ENCODE measurements at places on chromosomes 3 and 15.

- no peak for DNase-seq
These were observed 1.9 kb upstream of the RAB43 start for GRCh38 chr3:129123314-129124060.

DNA sequence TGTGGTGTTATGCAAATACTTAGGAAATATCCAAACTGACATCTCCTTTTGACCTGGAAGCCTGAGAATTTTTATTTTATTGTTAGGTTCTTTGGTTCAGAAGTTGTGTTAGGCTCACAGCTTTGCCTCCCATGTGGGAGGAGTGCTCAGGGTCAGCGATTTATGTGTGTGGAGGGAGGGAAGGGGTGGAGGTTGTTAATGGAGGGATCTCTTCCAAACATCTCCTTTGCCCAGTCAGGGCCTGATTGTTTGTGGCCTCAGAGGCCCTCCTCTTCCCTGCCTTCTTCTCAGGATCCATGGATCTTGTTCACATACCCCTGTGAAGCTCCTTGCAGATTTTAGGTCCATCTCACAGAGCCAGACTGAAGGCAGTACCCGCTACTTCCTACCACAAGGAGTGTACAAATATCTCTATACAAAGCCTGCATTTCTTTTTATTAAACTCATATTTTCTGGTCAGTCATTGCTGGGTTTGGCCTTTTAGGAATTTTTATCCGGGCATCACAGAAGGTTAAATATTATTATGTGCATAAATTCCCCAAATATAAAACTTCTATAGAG, 40.3 kb downstream of the BBX start:
- no peak for DNase-seq

GRCh38 chr15:76200641-76201105, 110.6 kb downstream of the ETFA start:
- DNase-seq = no peak

- no peak for DNase-seq
These were observed 18.2 kb upstream of the ZBTB20 start for GRCh38 chr3:115165266-115165665.

DNA sequence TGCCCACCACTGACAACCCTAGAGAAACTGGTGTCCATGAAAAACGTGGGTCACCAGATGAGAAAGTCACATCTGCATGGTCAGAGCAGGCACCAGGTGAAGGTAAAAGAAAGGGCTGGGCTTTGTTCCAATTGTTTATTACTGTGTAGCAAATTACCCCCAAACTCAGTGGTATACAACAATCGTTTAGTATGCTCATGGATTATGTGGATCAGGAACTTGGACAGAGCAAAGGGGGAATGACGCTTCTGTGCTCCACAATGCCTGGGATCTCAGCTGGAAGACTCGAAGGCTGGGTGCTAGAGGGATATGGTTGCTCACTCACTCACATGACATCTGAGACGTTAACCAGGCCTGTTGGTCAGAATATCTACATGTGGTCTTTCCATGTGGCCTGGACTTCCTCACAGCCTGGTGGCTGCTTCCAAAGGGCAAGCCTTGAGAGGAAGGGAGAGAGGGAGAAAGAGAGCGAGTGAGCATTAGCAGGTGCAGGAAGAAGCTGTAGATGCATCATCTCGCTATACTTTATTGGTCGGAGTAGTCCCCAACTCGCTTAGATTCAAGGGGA, 44.9 kb downstream of the LPP start:
- no peak for DNase-seq

DNA sequence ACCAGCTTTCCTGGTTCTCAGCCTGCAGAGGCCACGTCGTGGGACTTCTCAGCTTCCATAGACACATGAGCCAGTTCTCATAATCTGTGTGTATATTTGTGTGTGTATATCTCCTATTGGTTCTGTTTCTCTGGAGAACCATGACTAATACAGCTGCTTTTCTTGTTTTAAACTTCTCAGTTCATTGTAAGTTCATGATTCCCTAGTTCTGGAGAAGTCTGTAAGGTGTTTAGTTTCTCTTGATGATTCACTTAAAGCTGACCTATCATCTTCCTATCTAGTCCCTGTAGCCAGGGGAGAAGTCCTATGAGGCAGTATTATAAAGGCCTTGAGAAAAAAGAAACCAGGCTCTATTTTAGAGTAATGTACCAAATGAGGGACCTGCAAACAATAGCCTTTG, 147.7 kb downstream of the RYR3 start:
- no peak for DNase-seq

- no peak for DNase-seq
These were observed 2.6 kb downstream of the CYP19A1 start for GRCh38 chr15:51335538-51336410.

DNA sequence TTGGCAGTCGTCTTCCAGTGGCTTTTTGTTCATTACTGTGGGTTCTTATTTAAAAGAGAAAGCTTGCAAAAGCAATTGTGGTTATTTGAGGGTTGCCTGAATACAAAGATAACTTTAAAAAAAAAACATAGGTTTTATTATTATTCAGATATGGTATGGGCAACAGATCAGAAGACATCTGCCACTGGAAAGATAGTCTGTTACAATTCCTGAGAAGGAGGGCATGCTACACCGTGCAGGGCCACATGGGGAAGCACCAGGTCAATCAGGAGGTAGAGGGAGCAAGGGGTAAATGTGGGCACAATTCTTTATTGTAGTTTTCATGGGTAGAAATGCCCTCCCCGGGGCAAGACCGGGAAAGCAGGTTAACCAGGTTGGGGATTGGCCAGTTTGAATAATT, 46.5 kb downstream of the BBS4 start:
- no peak for DNase-seq

DNA sequence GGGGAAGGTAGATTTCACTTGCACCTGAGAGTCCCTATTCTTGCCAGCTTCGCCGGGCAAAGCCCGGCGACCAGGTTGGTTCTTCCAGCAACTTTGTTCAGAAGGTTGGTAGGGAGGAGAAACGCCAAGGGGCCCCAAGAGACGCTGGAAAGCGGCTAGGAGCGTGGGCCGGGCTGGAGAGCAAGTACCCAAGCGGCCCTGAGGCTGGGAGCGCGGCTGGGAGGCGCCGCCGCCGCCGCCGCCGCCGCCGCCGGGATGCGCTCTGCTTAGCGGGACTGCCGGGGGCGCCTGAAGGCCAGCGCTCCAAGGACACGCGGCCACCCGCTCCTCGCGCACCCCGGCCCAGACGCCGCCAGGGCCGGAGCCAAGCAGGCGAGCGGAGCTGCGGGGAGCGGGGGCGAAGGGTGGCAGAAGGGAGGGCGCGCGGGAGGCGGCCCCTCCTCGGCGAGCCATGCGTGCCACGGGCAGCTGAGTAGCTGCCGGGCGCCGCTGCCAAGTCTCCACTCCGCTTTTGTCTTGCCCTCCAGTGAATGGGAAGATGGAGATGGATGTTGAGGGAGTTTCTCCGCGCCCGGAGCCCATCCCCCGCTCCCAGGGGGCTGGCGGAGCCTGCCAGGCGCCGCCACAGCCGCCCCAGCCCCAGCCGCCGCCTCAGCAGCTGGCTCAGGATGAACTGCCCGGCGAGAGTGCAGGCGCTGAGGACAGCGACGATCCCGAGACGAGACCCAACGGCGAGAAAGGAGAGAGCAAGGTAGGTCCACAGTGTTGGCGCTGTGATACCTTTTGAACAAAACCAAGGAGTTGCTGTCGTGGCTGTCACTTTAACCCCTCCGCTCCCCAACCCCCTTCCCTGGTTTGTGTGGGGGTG, 227.4 kb upstream of the AZI2 start:
- no peak for DNase-seq

- no peak for DNase-seq
These were observed 67.7 kb upstream of the ATP11B start for GRCh38 chr3:182725372-182726251.

- DNase-seq = no peak
These were observed 25.2 kb upstream of the RHCG start for GRCh38 chr15:89521605-89522004.

DNA sequence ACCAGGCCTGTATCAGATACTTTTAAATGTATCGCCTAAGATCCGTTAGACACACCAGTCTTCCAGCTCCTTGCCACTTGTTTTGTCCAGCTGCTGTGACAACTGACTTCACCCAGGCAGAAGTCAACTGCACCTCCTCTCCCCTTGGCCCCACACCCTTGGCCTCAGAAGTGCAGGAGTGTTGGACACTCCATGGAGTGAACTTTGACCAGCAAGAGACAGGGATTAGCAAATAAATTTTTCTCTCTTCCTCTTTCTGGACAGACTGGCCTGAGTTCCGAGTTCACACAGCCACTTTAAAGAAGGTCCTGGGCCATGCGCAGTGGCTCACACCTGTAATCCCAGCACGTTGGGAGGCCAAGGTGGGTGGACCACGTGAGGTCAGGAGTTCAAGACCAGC, 2.9 kb upstream of the CLN6 start:
- no peak for DNase-seq

DNA sequence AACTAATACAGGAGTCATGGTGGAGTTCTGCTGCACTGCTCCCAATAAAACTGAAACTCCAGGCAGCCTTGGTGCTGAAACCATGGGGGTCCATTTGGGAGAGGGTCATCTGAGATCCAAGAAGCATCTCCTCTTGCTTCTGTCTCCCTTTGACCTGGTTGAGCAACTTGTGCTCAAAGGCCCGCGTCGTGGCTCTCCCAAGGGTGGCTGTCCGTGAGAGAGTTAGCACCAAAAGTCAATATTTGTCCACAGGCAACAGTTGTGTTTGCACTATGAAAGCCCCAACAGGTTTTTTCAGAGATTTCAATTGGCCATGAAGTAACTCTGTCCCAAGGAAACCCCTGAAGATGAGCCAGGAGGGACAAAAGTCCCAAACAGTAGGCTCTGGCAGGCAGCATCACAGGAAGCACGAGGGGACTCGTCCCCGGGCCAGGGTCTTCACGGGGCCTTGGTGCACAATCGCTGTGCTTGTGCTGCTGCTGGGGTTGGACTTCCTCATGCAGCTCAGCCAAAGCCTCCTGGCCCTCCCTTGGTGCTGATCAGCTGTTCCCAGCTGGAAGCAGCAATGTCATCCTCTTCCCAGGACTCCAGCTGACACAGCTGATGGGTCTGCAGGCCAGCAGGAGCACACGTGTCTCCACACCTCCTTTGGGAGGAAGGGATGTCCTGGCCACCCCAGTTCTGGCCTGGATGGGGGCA, 39.4 kb upstream of the WNT5A start:
- DNase-seq = no peak

GRCh38 chr3:114799816-114800215, 347.3 kb downstream of the ZBTB20 start:
- DNase-seq = no peak

- no peak for DNase-seq
These were observed 10.7 kb downstream of the STT3B start for GRCh38 chr3:31543375-31543774.

- no peak for DNase-seq
These were observed 285.0 kb downstream of the SQOR start for GRCh38 chr15:45919806-45920205.

DNA sequence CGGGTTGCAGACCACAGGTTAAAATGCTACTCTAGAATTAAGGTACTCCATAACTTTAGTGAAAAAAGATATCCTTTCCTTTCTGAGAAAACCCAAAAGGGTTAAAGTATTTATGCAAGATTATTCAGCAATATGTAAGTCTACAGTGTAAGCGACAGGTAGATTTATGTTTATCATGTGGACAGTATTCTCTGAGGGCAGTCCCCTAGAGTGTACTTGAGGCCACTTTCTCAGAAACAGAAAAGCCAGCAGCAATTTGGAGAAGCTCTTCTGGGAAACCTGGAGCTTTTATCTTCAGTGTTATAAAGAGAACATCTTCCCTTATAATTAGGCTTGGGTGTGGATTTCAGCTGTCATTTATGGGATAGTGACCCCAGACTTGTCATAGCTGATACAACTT, 8.9 kb downstream of the ST3GAL6 start:
- no peak for DNase-seq

DNA sequence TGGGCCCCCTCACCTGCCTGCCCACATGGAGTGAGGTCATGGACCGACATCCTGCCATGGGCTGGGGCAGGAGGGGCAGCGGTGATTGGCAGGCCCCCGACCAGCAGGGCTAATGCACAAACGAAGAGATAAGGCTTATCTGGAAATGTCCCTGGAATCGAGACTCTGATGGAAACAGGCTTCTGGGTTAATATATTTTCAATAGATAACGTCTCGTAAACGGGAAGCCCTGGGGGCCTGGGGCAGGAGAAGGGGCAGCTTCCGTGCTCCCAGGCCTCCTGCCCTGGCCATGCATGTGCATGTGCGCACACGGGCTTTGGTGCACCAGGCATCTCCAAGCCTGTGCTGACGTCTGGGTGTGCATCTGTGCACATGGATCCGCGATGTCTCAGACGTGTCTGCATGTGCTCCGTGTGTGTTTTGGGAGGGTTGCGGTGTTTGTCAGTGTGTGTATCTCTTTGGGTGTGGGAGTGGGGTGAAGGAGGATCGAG, 55.1 kb downstream of the DNAJB8 start:
- no peak for DNase-seq

DNA sequence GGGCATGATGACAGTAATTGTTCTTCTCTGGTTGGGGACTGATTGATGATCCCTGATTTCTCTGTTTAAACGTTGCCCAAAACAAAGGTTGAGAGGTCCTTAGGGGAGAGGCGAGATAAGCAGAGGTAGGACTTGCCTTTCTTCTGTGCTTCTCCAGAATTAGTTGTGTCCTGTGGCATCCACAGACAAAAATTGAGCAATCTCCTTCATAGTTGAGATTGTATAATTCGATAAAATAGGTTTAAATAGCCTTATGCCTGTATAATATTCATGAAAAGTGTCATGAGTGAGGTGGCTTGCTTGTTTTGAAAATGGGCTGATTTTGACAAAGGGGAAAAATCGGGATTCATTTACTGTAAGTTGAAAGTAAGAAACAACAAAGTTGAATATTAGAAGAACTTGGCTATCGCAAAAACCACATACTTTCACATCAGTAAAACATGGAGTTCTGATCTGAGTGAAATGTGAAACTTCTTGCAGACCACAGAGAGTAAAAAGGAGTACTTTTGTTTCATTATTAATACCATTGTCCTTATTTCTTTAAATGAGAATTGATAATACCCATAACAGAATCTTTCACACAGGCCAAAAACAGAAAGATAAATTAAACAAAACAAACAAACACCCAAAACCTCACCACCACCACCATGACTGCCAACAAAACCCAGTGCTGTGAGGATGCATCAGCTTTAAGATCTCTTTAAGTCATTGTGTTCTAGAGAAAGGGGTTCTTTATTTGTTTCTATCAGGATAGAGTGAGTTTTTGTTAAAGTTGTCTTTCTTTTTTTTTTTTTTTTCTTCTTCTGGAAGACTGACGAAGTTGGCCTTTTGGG, 155.7 kb downstream of the LPP start:
- DNase-seq = no peak

- DNase-seq = no peak
These were observed 328.0 kb upstream of the SOX2 start for GRCh38 chr3:181383760-181384159.

DNA sequence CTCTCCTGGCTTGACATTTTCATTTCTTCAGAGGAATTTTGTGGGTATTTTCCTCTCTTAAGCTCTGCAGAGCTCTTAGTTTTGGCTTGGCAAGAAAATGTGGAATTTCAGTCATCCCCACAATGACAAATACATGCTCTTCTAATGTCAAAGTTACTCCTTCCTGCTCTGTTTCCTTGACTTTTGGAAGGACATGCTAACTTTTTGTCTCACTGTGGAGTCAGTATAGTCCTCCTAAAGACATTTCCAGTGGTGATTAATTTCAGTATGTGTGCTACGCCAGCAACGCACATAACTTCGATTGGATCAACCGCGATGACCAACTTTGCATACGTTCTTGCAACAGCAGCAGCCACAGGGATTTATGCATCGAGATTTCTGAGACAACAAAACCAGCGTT, 13.3 kb downstream of the EBLN2 start:
- no peak for DNase-seq

Data from fibroblast of the conjunctiva (primary cell).